ENCODE measurements at places on chromosomes 1 and 21. TPM values are rescaled to one million over a fixed set of nuclear protein-coding genes. Genes with fewer than 3 reads are reported as not detected.

- H3K36me3 ChIP-seq, result no peaks in the 10 kb centered on the region
- no peaks in the 10 kb centered on the region for H3K27me3 ChIP-seq
- H3K27ac ChIP-seq, result no peak overlapping the region
- no peak for DNase-seq
- H3K4me3 ChIP-seq, result no peak overlapping the region
Measured at GRCh38 chr1:60041783-60042182, 31.8 kb downstream of the C1orf87 start.

DNA sequence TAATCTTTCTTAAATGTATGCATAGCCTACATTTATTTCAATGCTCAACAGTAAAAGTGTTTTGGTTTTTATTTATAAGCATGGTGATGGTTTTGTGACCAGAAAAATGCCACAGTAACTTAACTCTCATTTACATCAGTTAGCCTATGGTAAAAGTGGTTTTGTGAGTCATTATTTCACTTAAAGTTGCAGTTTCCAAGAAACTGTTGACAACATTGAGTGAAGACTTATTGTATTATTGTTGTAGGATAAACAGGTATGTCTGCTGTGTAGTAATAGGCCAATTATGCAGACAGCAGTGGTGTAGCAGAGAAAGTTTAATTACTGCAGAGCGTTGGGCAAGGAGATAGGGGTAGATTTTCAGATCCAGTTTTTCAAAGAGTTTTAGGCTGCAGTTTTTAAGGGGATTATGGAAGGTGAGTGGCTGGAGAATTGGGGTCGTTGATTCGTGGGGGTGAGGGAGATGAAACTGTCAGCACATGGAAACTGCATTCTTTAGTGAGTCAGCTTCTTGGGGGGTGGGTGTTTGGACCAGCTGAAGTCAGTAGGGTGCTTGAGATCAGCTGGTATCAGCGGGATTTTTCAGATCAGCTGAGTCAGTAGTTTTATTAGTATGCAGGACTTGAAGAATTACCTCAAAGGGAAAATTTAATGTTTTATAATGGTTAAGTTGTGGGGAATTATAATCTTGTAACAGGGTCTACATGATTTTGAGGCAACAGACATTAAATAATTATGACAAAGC lies 168.7 kb upstream of the FMN2 start:
- no peaks in the 10 kb centered on the region for H3K36me3 ChIP-seq
- no peak for DNase-seq
- H3K27ac ChIP-seq, result no peak overlapping the region
- H3K4me1 ChIP-seq, result no peaks in the 10 kb centered on the region

GRCh38 chr1:153404768-153405167 lies 11.6 kb upstream of the S100A7A start:
- no peaks in the 10 kb centered on the region for H3K27me3 ChIP-seq
- H3K4me1 ChIP-seq, result no peaks in the 10 kb centered on the region
- peak; percentile 26 for DNase-seq

DNA sequence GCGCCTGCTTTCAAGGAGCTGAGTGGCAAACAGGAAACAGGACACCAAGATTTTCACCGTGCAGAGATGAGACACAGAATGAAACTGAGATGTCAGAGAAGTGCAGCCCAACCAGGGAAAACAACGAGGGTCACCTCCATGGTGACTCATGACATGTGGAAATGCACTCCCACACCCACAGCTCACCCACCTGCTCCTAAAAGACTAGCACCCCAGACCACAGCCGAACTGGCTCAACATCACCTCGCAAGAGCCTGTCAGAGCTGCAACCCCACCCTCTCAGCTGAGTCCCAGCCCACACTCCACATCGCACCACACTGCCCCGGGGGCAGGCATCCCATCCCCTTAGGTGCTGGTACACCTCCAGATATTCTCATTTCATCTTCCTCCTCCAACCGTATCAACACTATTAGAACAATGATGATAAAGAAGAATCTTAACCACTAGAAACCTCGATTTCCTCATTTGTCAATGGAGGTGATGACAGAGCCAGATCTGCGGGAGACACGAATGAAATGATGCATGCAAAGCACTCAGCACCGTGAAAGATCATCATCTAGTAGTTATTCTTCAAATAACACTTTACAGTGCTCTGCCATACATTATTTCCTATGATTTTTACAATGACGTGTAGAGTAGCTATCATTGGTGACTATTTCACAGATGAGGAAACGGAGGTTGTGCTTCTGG lies 103.2 kb downstream of the DMRTB1 start:
- H3K27me3 ChIP-seq, result no peaks in the 10 kb centered on the region
- H3K4me3 ChIP-seq, result peak overlapping the region; percentile 4
- no peak overlapping the region for H3K27ac ChIP-seq

DNA sequence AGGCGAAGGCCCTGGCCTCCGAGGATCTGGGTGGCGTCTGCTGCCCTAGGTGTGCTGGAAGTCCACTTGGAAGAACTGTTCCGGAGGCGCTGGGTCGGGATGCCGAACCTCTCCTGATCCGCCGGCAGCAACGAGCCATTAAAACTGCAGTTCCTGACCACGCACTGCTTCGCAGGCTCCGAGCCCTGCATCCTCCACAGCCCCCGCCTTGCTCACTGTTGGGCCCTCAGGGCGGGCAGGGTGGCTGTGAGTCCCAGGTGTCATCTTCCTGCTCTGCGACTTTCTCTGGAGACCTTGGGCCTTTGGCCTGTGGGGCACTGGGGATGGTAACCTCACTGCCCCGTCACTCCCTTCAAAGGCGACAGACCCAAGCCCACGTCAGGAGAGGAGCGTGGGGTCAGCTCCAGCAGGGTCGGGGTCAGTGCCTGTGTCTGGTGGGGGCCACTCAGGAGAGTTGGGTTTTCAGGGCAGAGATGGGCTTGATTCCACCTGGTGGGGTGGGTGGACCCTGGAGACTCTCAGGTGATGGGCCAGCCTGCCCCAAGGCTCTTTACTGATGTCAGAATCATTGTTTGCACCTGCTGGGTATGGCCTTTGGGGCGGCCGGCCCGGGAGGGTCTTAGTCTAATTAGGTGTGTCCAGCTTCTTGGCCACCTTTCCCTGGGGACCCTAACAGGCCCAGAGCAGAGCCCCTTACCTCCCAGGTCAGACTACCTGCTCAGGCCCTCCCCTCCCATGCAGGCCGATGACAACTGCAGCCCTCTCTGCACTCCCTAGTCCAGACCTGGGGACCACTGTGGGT lies 3.1 kb downstream of the PRXL2B start:
- H3K27ac ChIP-seq, result no peak overlapping the region
- H3K4me3 ChIP-seq, result no peak overlapping the region
- no peaks in the 10 kb centered on the region for H3K27me3 ChIP-seq
- H3K36me3 ChIP-seq, result no peaks in the 10 kb centered on the region
- H3K4me1 ChIP-seq, result peaks cover 18% of the 10 kb centered on the region
- DNase-seq, result no peak

The LHX8 gene
- not detected for total RNA-seq

The OBSCN gene
- 10.9 TPM for total RNA-seq

The NHLH1 gene
- total RNA-seq, result 0.48 TPM

The HUNK gene
- 0.02 TPM for total RNA-seq

The PAQR6 gene
- total RNA-seq, result 1.9 TPM

All from CD8-positive, alpha-beta memory T cell (primary cell).